ENCODE measurements at places on chromosomes 2 and 18.

DNA sequence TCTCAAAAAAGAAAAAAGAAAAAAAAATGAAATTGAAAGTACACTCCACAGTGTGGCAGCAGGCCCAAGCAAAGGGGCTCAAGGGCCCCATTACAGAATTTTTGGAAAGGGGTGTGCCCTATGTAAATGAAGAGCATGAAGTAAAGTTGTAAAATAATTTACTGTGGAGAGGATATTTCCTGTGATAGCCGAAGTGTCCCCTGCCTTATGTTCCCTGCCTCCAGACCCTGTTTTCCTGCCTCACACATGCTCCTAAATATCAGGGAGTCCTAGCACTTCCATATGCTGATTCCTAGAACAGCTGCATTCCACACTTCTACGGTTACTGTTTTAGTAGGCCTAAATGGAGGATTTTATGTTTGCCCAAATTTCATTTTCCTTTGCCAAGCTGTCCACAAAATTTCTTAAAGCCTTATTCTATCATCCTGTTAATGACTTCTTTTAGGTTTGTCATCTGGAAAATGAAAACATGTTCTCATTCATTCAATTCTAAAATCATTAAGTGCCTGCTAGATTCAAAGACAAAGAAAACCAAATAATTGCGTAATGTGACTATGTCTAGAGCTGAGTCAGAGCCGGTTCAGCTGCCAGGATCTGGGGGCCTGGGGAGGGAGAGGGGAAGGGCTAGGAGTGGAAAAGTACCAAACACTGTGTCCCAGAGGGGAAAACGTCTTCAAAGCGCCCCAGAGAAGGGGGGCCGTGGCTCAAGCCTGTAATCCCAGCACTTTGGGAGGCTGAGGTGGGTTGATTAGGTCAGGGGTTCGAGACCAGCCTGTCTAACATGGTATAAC lies 25.9 kb upstream of the IMPA2 start:
- no peak for DNase-seq

DNA sequence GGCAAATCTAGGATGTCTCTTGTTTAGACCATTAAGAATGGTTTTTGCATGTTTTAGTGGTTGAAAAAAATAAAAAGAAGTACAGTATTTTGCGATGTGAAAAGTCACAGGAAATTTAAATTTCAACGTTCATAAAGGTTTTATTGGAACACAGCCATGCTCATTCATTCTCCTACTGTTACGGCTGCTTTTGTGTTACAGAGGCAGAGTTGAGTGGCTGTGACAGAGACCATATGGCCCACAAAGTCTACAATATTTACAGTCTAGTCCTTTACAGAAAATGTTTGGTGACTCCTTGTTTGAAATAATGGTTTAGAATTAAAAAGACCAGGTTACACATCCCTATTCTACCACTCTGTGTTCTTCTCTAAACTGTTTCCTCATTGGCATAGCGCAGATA lies 48.1 kb downstream of the MYOM1 start:
- DNase-seq, result no peak

GRCh38 chr2:102025583-102026267 lies 34.0 kb downstream of the IL1R2 start:
- peak; percentile 86 for DNase-seq

DNA sequence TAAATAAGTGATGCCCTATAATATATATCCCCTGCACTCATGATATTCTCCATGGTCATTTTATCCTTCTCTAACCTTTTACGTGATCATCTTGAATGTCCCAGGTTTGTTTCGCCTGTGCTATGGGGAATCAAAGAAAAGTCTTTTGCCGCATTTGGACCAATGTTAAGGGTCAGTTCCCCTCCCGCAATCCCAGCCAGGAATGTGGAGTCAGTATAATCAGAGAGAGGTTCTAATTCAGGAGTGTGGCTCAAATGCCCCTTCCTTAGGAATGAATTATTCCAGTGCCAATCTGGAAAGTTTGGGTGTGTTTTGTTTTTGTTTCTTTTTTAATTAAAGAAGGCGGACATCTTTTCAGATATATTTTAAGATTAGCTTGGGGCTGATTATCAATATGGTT lies 41.8 kb downstream of the PMS1 start:
- DNase-seq, result no peak

GRCh38 chr2:241033336-241033987 lies 35.0 kb downstream of the SNED1 start:
- no peak for DNase-seq

DNA sequence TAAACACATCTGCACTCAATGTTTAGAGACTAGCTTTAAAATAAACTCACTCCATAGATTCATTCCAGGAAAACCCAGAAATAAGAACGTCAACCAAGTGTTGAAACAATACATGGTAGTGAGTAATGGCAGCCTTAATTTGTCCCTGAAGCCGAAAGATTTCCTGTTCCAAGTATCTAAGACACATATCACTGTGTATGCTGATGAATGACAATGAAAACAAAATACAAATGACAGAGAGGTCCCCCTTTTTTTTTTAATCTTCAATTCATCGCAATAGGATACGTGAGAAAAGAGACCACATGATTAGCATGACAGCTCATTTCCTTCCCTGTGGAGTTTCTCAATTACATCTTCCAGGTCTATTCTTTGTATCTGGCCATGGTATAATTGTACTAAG lies 160.5 kb upstream of the STK17B start:
- DNase-seq, result no peak

GRCh38 chr2:201953880-201954279 lies 79.8 kb upstream of the FZD7 start:
- DNase-seq, result no peak

DNA sequence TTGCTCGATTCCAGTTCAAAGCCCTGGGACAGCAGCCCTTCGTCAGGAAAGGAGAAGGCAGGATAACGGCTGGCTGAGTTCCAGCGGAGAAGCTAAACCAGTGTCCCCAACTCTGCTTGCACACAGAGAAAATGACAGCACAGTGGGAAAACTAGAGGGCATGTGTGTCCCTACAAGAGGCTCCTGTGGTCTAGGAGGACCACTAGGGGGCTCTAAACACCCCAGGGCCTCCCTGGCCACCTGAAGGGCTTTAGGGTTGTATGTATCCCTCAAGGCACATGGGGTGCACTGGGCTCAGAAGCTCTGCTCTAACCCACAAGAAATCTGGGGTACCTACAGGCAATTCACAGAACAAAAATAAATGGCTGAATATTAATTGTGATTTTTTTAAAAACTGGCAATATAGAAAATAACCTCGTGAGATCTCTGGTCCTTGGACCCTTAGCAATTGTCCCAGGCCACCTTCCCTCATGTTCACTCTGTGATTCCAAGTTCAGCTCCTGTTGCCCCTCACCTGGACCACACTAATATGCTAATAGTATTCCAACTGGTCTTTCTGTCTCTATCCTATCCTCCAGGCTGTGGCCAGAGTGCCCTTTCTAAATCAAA lies 17.5 kb downstream of the STAT1 start:
- peak; percentile 17 for DNase-seq

DNA sequence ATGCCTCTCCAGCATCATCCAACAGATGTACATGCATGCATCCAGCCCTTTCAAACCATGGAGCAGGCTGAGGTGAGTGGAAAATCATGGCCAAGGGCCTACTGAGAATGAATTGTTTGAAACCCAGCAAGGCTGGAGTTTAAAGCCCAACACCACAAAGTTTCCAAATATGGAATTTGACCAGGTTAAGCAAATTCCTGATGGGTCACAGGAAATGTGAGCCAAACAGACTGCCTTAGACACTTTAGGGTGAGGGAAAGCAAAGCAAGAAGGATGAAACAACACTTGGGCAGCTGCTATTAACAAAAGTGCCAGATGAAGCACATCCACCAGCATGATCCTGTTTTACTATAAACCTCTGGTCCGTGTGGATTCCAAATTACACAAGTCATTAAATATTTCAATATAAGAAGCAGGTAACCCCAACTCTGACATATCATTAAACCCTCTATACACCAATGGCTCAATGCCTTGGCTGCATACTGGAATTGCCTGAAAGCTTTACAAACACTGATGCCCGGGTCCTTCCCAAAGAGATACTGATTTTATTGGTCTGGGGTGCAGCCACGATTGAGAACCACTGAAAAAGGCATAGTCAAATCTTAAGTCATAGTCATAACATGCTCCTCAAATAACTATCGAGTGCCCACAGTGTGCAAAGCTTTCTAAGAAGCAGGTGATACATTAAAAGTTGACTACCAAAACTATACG lies 9.1 kb downstream of the KLF7 start:
- no peak for DNase-seq

GRCh38 chr2:169468841-169469240 lies 10.5 kb upstream of the BBS5 start:
- DNase-seq, result no peak

- no peak for DNase-seq
These were observed 187.2 kb upstream of the HS6ST1 start for GRCh38 chr2:128505575-128506526.

DNA sequence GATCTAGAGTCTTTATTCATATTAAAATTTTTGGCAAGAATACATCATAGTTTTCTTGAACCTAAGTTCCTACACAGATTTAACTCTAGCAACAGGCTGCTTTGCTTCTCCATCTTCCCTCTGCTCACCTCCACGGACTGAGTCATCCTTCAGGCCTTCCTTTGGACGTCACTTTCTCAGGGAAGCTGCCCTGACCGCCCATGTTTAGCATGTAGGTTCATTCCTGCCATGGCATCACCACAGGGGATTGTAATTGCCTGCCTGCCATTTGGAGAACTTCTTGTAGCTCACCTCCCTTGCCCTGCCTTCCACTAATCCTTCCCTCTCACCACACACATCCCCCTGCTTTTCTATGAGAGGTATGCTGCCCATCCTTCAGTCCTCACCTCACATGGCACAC lies 43.9 kb upstream of the B3GNT2 start:
- DNase-seq, result no peak

Data from inflammatory macrophage (primary cell).